ENCODE measurements at places on chromosomes 7 and 10.

- no peak for DNase-seq
These were observed 30.1 kb upstream of the SAMD8 start for GRCh38 chr10:75081379-75081778.

- peak; percentile 77 for DNase-seq
These were observed 15.5 kb downstream of the ZMIZ1 start for GRCh38 chr10:79084012-79084971.

DNA sequence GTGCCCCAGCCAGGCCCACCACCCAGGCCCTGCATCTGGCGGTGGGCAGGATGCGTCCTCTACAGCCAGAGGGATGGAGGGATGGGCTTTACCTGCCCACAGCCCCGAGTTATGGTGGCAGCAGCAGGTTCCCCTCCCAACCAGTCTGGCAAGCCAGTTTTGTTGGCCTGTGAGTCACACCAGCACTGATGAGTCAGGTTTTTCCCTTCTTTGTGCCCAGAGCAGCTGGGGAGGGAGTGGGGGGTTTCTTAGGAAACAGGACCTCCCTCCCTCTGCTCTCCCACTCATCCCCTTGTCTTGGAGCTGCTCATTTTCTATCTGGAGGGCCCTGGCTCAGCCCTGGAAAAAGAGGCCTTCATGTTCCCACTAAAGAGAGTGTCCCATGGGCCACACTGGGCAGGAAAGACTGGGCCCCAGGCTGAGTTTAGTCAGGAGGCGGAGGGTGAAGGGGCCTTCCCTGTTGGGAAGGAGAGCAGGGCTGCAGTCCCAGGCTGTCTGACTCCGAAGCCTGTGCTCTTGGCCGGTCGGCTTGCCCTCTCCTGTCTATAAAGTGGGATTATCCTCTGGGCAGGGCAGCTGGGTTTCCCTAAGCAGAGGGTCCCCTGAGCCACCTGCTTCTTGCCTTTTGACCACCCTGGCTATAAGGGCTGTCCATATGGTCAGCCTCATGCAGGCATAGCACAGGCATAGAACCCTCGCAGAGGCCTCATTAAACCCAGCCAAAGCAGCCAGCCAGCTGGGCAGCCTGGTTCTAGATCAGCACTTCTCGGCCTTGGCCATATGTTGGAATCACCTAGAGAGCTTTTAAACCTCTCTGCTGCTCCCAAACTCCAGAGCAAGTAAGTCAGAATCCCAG is 30.2 kb upstream of the ANKRD2 start:
- peak; percentile 80 for DNase-seq

- DNase-seq, result no peak
These were observed 50.3 kb downstream of the SEMA3C start for GRCh38 chr7:80868566-80868965.

DNA sequence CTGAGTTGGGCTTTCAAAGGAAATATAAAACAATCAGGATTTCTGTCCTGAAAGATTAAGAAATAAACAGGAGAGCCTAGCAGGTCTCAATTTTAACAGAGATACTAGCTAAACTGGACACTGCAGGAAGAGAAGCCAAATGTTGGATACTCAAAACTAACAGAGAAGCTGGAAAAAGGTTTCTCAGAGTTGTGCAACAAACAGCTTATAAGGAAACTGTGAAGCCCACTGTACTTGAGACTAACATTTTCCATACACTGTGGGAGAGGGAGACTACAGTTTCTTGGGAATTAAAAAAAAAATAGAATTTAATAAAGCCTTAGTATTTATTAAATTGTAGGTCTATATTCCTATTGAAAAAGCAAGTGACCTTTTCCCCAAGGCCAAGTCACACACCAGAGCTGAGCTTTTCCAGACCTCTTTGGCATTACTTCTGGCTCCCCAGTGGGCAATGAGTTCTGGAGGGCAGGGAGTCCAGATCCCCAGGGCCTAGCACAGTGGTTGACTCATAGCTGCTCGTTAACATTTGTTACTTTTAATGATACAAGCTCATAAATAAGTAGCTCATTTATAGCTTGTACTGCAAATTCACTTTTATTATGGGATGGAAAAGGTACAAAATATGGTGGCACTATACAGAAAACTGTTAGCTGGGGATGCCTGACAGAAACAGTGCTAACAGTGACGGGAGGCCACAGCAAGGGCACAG is 68.3 kb downstream of the MINDY3 start:
- DNase-seq, result peak; percentile 17

GRCh38 chr7:77757589-77757988 is 40.6 kb downstream of the TMEM60 start:
- DNase-seq, result no peak

DNA sequence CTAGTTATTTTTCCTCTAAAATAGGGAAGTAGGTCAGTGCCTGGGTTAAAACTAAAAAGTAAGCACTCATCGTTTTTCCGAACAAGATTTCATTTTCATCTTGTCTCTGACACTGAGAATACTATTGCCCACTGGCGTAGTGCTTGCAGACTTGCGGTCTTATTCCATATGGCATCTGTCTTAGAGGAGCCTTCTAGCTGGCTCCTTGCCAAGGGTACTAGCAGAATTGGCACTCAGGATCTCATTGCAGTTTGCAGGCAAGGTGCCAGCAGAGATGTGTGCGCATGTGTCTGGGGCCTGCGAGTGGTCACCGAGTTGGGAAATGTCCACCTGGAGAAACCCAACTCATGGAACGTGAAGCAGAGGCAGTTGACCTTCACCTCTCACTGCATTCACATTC is 143.4 kb downstream of the CELF2 start:
- no peak for DNase-seq

DNA sequence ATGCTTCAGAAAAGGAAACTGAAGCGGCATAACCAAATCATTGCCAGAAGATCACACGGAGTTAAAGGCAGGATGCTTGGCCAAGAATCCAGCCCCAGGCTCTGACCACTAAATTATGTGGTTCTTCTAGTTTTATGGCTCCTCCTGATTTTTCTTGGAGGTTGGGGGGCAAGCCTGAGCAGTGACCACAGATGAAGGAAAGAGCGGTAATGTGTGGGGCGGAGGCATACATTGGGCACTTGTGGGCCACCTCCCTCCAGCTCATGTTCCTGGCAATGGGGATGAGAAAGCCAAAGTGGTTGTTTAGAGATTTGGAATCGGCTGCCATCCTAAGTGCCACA is 3.2 kb downstream of the TRPV6 start:
- no peak for DNase-seq

DNA sequence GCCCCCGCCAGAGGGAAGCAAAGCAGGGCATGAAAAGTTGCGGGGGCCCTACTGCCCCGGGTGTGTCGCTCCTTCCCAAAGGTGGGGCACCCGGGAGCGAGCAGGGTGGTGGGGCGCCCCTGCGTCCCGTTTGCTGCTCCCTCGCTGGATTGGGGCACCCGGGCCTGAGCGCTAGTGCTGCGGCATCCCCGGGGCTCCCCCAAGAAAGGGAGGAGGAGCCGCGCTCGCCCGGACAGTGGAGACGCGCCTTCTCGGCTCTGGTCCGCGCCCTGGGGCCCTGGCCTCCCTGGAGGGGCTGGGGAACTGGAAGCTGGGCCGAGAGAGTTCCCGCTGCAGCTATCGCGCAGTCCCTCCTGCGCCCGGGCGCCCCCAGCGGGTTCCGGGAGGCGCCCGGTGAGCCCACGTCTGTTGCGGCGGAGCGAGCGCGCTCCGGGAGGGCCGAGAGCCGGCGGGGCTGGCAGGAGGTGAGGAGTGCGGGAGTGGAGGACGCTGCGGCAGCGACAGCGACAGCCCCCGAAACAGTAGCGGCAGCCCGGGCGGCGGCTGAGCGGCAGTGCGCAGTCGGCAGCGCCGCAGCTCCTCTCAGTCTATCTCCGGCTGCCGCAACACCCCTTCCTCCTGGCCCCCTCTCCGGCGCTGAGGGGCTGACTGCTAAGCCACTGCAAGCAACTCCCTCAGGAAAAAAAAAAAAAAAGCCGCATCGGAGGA is 504 bp upstream of the BMPER start:
- peak; percentile 53 for DNase-seq

Data from HFFc6 (cell line).